Colonic mucosa (tissue), 4 donors: ENCODE measurements at places on chromosomes 4 and X. TPM values are rescaled to one million over a fixed set of nuclear protein-coding genes. Genes with fewer than 3 reads are reported as not detected.

DNA sequence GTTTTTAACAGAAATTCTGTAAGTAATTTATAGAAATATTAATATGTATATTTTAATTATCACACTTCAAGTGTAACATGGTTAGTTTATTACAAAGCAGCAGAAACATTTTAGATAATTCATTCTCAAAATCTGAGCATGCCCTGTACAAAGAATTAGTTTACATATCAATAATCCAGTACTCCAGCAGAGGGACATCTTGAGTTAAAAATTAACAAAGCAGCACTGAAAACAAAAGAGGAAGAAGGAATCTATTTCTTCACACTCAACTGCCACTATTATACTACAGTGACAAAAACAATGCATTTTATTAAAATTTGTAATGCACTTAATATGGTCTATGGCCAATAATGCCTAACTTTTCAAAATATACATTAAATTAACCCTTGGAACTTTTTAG is 179.1 kb upstream of the KLHL4 start:
- DNase-seq: no peak

GRCh38 chr4:141642711-141643110 is 6.3 kb downstream of the IL15 start:
- no peak for DNase-seq

GRCh38 chr4:26858035-26858918 is 2.4 kb upstream of the STIM2 start:
- DNase-seq: no peak

GRCh38 chrX:143121477-143121876 is 95.7 kb downstream of the SPANXN4 start:
- DNase-seq: no peak

DNA sequence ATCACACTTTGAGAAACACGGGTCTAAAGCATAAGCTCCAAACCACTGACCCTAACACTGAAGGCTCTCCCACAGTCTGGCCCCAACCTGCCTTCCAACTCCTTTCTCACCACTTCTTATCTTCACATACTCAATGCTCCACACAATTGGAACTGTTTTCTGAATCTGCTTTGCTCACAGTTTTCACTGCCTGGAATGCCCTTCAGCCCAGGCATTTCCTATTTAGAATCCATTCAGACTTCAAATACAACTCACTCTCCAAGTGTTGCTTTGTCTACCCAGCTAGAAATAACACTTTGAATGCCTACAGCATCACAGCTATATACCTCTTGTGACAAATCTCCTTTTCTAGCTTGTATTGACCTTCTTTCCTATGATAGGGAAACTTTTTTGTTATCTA is 10.2 kb downstream of the OTUD4 start:
- DNase-seq: no peak

GRCh38 chr4:24980740-24981139 is 50.0 kb downstream of the LGI2 start:
- no peak for DNase-seq

DNA sequence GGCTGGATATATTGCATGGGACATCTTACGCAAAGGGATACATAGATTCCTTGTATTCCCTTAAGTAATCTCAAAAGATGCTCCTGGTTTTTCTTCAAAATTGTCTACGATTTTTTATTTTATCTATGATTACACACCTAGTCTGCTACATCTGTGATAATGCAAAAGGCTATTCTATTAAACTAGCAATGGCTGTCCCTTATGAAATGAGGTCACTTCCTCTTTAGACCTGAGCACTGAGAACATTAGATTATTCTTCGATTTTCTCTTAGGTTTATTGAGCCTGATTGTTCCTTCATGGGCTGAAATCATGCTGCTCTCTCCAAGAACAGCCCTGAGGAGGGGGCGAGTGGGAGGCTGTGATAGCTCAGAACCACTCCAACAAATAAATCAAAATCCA is 126.8 kb upstream of the ENPP6 start:
- no peak for DNase-seq

FGFR3 gene
- 32.3 TPM for total RNA-seq

RTL9 gene
- total RNA-seq: not detected

NDST3 gene
- not detected for total RNA-seq

TKTL2 gene
- total RNA-seq: not detected
